Ascending aorta (tissue), 2 donors: ENCODE measurements at places on chromosomes 3 and 15.
A peak's percentile ranks its signal among the peaks of the same experiment; 100 is the strongest.

DNA sequence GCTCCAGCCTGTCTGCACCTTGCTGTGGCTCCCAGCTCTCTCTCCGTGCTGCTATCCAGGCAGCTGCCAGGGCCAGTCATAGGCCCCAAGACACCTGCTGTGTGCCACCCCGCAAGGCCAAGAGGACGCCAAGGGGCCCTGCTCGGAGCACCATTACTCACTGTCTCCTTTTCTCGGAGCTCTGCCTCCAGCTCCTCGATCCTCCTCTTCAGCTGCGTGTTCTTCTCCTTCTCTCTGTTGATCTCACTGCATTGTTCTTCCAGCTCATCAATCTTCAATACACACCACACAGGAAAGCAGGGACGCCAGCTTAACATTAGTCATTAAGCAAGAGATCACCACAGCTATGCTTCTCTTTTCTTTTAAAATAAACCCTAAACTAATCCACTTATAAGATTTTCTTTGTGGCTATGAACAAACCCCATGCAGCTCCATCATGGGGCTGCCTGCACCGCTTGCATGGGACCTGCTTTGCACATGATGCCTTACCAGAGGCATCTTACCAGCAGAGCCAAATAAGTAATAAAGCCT, 42.6 kb downstream of the WHAMM start:
- H3K27ac ChIP-seq = no peak overlapping the region
- no peak for DNase-seq
- no peaks in the 10 kb centered on the region for H3K4me1 ChIP-seq
- H3K27me3 ChIP-seq = no peaks in the 10 kb centered on the region
- H3K36me3 ChIP-seq = no peaks in the 10 kb centered on the region
- H3K4me3 ChIP-seq = no peak overlapping the region

- no peak overlapping the region for H3K27ac ChIP-seq
- H3K4me3 ChIP-seq = no peak overlapping the region
- no peaks in the 10 kb centered on the region for H3K27me3 ChIP-seq
- DNase-seq = no peak
These were observed 478.3 kb upstream of the PPP2R3A start for GRCh38 chr3:135487261-135487660.

GRCh38 chr3:51678641-51679040, 7.6 kb downstream of the TEX264 start:
- H3K36me3 ChIP-seq = peaks cover 21% of the 10 kb centered on the region
- no peak overlapping the region for H3K27ac ChIP-seq
- H3K4me3 ChIP-seq = no peak overlapping the region
- no peaks in the 10 kb centered on the region for H3K27me3 ChIP-seq
- DNase-seq = no peak
- peaks cover 3% of the 10 kb centered on the region for H3K4me1 ChIP-seq

DNA sequence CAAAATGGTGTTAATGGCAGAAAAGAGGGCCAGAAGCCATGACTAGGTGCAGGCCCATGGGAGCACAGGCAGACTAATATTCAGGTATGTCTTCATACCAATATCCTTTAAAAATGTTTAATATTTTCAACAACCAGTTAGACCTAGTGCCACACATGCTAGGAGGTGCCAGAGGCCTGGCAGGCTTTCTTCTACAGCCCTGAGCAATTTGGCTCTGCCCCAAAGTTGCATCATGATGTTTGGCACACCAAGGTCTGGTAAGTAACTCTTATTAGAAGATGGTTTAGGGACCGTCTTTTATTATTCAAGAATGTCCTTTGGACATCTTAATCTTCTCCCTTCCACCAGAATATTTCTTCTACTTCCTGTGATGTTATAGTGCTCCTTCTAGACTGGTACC, 34.8 kb downstream of the MITF start:
- H3K27ac ChIP-seq = no peak overlapping the region
- H3K4me1 ChIP-seq = no peaks in the 10 kb centered on the region
- H3K27me3 ChIP-seq = no peaks in the 10 kb centered on the region
- no peaks in the 10 kb centered on the region for H3K36me3 ChIP-seq
- H3K4me3 ChIP-seq = no peak overlapping the region

DNA sequence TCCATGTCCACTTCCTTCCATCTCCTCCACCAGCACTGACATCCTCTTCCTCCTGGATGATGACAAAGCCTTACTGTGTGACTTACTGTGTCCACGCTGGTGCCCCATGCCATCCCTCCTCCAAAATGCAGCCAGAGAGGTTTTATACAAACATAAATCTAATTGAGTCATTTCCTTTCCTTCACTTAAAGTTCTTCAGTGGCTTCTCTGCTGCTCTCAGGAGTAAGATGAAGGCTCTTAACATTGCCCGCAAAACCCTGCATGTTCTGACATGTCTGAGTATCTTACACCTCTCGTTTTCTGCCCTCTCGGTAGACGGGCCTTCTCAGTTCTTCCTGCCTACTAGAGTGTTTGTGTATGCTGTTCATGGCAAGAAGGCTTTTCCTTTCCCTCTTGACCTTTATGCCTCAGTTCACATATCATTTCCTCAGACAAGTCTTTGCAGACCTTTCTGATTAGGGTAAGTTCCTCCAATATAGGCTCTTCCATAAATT, 175.5 kb downstream of the CFAP20DC start:
- H3K4me3 ChIP-seq = no peak overlapping the region
- no peak for DNase-seq
- H3K4me1 ChIP-seq = no peaks in the 10 kb centered on the region
- H3K27ac ChIP-seq = no peak overlapping the region
- H3K36me3 ChIP-seq = no peaks in the 10 kb centered on the region

DNA sequence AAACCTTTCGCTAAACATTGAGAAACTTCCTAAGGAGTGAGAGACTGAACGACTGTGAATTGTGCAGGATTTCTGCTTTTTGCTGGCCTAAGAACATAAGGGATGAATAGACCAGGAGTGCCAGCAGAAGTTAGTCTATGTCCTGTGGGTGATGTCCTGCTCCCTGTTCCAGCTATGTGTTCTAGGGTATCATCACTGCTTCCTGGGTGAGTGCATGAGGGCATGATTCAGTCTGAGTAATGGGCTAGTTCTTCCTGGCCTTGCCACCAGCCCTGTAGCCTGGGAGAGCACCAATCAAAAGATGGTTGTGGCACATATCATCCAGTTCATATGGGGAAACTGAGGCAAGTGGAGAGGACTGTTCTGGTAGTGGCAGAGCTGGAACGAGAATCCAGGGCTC, 153.9 kb upstream of the TPM1 start:
- H3K36me3 ChIP-seq = no peaks in the 10 kb centered on the region
- no peak for DNase-seq
- H3K27me3 ChIP-seq = no peaks in the 10 kb centered on the region
- no peak overlapping the region for H3K4me3 ChIP-seq
- H3K27ac ChIP-seq = no peak overlapping the region

DNA sequence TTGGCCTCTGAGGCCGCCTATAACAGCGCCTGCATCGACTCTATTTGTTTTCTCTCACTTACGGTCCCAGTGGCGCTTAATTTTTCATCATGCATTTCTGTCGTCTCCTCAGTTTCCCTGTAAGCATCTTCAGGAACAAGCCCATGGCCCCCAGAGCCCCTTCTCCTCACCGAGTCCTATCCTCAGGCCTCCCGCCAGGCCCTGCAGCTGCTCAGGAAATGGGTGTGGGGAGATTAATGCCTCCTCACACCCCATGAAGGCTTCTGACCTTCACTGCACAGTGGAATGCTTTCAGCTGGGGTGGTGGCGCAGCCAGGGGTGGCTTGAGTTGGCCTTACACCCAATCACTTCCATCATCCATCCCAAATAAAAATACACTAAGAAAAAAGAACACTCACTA, 260.4 kb downstream of the FAM43A start:
- no peak for DNase-seq
- no peaks in the 10 kb centered on the region for H3K27me3 ChIP-seq
- H3K27ac ChIP-seq = no peak overlapping the region
- H3K4me1 ChIP-seq = no peaks in the 10 kb centered on the region

GRCh38 chr3:1269808-1270207, 177.0 kb downstream of the CNTN6 start:
- DNase-seq = no peak
- no peak overlapping the region for H3K4me3 ChIP-seq
- H3K4me1 ChIP-seq = no peaks in the 10 kb centered on the region
- H3K36me3 ChIP-seq = no peaks in the 10 kb centered on the region

DNA sequence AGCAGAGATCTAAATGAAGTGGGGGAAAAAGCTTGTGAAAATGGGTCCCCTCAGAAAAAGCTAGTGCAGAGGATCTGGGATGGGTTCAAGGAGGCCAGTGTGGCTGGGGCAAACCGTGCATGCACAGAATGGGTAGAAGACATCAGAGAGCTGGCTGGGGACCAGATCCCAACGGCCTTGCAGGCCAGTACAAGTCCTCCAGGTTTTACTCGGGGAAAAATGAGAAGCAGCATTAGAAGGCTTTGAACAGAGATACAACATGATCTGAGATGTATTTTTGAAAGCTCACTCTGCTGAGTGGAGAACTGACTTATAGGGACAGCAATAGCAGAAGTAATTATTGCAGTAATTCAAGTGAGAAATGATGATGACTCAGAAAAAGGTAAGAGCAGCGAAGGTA, 114.5 kb downstream of the HERC1 start:
- no peak overlapping the region for H3K4me3 ChIP-seq
- H3K27me3 ChIP-seq = no peaks in the 10 kb centered on the region

DNA sequence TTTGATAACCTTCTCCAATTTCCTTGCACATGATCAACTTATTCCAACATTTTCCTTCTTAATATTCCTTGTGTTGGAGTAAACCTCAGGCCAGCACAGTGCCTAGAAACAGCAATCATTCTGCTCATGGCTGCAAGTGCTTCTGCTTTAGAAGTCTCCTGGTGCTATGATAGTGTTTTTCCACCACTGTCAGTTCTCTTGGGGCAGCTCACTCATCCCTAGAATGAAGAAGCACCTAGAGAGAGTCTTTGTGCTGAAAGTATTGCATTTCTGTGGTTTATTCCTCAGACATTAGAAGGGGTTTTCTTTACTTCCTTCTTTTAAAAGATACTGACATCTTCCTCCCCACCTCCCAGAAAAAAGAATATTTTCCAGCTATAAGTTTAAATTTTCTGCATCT, 183.5 kb downstream of the RYR3 start:
- no peak overlapping the region for H3K27ac ChIP-seq
- no peak overlapping the region for H3K4me3 ChIP-seq
- H3K36me3 ChIP-seq = no peaks in the 10 kb centered on the region
- no peaks in the 10 kb centered on the region for H3K27me3 ChIP-seq
- no peaks in the 10 kb centered on the region for H3K4me1 ChIP-seq
- no peak for DNase-seq

DNA sequence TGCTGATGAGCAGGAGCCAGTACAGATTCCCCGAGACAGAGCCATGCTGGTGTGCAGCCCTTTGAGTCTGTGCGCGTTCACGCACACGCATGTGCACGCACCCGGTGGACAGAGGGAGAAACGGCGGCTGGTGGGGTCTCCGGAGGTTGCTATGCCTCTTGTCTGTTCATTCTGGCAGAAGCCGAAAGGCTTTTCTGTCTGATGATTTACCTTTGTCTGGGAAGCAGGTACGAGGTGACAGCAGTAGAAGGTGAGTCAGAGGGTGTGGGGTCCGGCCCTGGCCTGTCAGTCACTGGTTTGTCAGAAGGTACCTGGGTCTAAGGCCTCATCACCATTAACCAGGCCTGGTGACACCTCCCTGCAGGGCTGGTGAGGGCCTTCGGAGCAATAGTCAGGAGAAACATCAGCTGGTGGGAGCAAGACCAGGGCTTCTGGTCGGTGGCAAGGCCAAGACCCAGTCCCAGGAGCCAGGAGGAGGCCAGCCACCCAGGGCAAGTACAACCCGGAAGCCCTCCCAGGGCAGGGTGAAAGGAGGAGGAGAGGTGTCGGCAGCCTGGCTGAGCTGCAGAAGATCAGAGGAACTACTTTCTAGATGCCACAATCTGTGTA, 7.5 kb downstream of the PCSK6 start:
- no peak for DNase-seq
- no peaks in the 10 kb centered on the region for H3K4me1 ChIP-seq
- H3K27ac ChIP-seq = no peak overlapping the region
- H3K36me3 ChIP-seq = no peaks in the 10 kb centered on the region
- no peaks in the 10 kb centered on the region for H3K27me3 ChIP-seq

- peak; percentile 93 for DNase-seq
- no peaks in the 10 kb centered on the region for H3K27me3 ChIP-seq
- peak within 1 kb of the TSS; percentile 92 for H3K27ac ChIP-seq
These were observed at the start of gene RAP2B for GRCh38 chr3:153161714-153162512. Gene RAP2B, plus strand, starts transcription at chr3:153162226. Its CDS starts 468 bp downstream, at chr3:153162694.

GRCh38 chr3:188365184-188365583, 211.2 kb downstream of the LPP start:
- no peak overlapping the region for H3K4me3 ChIP-seq
- peaks cover 5% of the 10 kb centered on the region for H3K36me3 ChIP-seq
- peaks cover 41% of the 10 kb centered on the region for H3K4me1 ChIP-seq
- no peak for DNase-seq
- no peaks in the 10 kb centered on the region for H3K27me3 ChIP-seq

GRCh38 chr3:46943237-46944187, 33.0 kb downstream of the CCDC12 start:
- no peaks in the 10 kb centered on the region for H3K27me3 ChIP-seq
- no peak for DNase-seq
- H3K4me1 ChIP-seq = peaks cover 17% of the 10 kb centered on the region
- H3K36me3 ChIP-seq = peaks cover 26% of the 10 kb centered on the region
- no peak overlapping the region for H3K4me3 ChIP-seq

DNA sequence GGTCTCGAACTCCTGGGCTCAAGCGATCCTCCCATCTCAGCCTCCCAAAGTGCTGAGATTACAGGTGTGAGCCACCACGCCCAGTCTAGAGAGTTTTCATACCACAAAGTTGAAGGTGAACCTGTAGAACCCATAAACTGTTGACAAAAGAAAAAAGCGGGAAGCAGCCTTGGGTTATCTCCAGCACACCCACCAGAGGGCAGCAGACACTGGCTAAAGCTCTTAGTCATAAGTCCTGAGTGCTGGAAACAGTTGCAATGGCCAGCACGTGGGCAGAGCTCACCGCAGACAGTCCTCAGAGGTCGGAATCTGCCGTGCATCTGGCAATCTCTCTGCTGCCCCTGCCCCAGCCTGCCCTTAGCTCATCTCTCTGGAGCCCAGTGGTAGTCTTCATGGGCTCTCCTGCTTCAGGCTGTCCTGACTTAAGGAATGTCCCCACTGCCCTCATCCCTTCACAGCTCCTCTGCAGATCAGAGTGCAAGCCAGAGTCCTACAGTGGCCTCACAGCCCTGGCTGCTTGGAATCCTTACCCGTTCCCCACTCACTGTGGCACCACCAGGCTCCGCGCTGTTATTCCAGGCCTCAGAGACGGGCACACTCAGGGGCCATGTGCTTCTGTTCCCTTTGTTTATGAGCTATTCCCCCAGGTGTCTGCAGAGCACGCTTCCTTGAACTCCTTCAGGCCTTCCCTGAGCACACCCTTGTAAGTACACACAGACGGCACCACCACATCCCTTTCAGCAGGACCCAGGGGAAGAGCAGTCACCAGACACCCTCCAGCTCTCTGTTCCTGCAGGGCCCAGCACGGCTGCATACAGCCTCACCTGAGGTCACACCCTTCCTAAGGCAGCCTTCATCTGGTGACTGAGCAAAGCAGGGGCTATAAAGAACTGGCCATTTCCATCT, 8.8 kb upstream of the ELP6 start:
- H3K27me3 ChIP-seq = no peaks in the 10 kb centered on the region
- no peaks in the 10 kb centered on the region for H3K36me3 ChIP-seq
- no peak overlapping the region for H3K4me3 ChIP-seq
- DNase-seq = peak; percentile 89
- no peaks in the 10 kb centered on the region for H3K4me1 ChIP-seq

- no peaks in the 10 kb centered on the region for H3K4me1 ChIP-seq
- H3K27me3 ChIP-seq = no peaks in the 10 kb centered on the region
- H3K4me3 ChIP-seq = no peak overlapping the region
- no peak for DNase-seq
- H3K36me3 ChIP-seq = peaks cover 56% of the 10 kb centered on the region
These were observed 65.1 kb downstream of the GOLIM4 start for GRCh38 chr3:168030577-168030976.
